ENCODE measurements at places on chromosomes 6 and 20.

DNA sequence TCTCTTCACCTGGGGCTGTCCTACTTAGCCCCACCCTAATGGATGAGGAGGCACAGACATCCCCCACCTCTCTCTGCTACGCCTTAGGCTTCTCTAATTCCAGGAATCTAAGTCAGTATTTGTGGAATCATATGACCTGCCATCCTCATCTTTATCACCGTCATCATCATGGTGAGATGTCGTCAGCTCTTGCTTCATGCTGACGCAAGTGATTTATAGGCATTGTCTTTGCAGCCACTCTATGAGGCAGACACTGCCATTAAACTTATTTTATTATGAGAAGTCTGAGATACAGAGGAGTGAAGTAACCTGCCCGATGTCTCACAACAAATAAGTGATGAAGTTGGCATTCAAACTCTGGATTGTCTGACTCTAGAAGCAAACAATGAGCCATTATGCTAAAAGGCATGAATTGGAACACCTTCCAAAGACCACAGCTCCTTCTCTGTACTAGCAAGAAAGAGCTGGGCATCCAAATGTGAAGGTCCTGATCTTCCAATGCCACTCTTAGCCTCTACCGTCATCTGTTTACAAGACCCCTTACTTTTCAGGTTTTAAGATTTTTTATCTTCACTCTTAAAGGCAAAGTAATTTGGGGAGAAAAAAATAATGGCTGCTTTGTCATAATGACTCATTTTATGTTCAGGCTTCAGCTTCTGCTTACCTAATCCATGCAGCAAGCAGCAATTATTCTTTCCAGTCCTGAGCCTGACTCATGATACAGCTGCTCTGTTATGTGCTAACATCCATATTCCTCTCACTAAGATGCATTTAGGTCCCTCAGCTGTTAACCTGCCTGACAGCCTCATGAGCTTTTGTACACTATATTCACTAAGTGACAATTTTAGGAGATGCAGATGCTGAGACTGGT lies 113.7 kb upstream of the BCLAF1 start:
- DNase-seq: no peak

DNA sequence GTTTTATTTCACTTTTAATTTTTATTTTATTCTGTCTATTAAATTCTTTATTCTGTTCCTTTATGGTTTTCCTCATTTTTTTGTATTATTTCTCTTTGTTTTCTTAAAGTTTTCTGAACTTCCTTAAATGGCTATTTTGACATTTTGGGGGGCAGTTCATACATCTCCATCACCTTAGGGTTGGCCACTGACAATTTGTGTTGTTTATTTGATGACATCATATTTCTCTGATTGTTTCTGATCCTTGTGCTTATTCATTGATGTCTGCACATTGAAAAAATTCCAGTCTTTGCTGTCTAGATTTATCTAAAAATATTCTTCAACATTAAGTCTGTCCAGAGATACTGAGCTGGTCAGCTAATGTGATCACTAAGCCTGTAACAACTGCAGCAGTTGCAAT lies 379.5 kb upstream of the EYS start:
- DNase-seq: no peak

DNA sequence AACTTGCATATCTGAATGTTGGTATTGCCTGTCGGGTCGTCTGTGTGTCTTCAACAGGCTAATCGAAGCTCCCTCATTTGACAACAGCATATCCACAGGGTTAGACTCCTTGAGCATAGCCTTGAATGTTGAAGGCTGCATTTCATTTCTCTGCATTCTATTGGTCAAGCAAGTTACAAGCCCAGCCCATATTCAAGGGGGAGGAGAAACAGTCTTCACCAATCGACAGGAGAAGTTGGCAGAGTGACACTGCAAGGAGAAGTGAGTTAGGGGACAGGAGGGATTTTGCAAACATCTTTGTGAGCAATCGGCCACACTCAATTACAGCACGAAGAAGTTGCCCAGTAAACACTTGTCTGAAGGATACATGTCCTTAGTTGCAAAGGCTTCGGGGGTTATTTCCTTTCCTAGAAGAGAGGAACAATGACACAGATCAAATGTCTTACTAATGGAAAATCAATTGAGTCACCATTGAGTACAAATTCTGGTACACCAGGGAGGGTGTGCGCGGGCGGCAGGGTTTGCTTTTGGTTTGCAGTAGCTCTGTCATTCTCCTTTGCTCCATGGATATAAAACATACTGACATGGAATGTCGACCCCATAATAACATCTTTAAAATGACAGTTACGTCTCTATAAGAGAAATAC lies 60.6 kb upstream of the NT5E start:
- no peak for DNase-seq

DNA sequence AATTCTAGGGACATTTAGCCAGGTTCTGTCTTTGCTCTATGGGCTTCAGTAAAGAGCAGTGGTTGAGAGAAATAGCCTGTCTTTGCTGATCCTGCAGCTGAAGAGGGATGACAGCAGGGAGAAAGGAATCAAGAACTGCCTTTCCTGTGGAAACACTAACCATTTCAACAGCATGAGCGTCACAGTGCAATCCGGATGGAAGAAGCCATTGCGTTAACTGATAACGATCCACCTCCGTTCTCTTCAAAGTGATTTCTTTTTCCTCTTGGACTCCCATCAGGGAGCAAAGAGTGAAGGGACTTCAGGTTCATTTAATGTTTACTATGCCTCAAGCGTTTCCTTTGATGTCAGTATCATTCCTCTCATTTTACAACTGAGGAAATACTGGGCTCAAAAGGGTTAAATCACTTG lies 35.2 kb upstream of the EEF1E1 start:
- DNase-seq: no peak

DNA sequence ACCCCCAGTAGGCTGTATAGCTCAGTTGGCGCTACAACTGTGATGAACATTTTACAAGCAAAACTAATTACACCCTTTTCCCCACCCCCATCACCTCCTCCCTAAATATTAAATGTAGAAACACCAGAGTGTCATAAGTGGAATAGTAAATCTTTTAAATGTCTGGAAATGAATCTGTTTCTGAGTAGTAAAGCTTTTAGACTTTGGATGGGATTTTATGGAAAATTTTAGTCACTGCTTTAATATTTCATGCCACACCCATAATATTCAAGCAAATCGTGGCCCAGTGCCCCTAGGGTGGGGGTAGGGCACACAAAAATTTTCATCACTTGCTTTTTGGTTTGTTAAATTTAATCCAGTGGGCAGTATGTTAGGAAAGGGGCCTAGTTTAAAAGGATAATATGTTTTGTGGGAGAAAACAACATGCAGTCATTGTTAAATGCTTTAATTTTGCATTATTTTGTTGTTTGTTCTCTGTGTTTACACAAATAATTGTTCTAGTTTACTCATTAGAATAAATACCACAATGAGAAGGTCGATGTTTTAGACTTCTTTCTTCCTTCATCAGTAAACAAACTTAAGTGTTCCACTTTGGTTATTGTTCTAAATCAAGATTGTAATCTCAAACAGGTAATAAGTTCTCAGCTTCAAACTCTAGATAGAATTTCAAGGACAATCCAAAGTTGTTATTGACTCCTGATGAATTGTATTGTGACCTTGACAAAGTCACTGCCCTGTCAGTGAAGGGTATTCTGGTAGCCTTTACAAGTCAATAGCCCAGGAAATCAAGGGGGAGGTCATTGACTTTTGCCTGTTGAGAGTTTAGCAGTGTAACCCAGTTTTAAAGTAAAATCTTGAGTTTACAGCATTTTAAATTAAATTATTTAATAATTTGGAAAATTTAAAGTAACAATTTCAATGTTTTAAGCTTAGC lies 79.2 kb downstream of the CBFA2T2 start:
- DNase-seq: peak; percentile 53
